ENCODE measurements at places on chromosomes 6 and 20. TPM values are rescaled to one million over a fixed set of nuclear protein-coding genes. Genes with fewer than 3 reads are reported as not detected.

DNA sequence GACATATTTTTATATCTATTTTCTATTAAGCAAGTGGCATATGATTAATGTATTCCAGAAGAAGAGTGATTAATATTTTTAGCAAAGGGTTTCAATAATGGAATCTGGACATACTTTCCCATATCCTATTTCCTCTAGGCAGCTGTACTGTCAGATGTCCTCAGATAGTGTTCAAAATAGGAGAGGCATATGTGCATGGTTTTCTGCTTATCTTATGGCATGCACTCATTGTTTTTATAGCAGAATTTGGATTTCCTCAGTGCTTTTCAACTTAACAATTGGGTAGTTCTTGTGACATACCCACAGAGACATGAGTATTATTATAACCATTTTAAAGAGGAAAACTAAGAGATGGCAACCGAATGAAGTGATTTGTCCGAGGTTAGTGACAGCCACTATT, 12.6 kb upstream of the SLC17A5 start:
- H3K4me3 ChIP-seq = no peak overlapping the region
- no peak for DNase-seq
- H3K36me3 ChIP-seq = no peaks in the 10 kb centered on the region
- no peaks in the 10 kb centered on the region for H3K27me3 ChIP-seq

- no peak overlapping the region for H3K4me3 ChIP-seq
- H3K4me1 ChIP-seq = peaks cover 13% of the 10 kb centered on the region
- H3K27ac ChIP-seq = no peak overlapping the region
- DNase-seq = no peak
These were observed 1.7 kb downstream of the BTN3A3 start for GRCh38 chr6:26441977-26442376.

The TRAPPC3L gene
- total RNA-seq = 0.06 TPM

DNA sequence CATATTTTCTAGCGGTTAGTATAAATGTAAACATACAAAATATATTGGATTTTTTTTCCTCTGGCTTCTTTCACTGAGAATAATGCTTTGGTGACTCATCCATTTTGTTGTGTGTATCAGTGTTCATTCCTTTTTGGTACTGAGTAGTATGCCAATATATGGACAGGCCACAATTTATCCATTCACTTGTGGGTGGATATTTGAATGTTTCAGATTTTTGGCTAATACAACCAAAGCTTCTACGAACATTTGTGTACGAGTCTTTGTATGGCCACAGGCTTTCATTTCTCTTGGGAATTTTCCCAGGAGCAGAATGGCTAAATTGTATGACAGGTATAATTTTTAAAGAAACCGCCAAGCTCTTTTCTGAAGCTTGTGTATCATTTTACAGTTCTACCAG, 677.5 kb downstream of the HDGFL1 start:
- no peaks in the 10 kb centered on the region for H3K27me3 ChIP-seq
- no peaks in the 10 kb centered on the region for H3K4me1 ChIP-seq
- no peak overlapping the region for H3K27ac ChIP-seq
- H3K36me3 ChIP-seq = no peaks in the 10 kb centered on the region
- DNase-seq = no peak

DNA sequence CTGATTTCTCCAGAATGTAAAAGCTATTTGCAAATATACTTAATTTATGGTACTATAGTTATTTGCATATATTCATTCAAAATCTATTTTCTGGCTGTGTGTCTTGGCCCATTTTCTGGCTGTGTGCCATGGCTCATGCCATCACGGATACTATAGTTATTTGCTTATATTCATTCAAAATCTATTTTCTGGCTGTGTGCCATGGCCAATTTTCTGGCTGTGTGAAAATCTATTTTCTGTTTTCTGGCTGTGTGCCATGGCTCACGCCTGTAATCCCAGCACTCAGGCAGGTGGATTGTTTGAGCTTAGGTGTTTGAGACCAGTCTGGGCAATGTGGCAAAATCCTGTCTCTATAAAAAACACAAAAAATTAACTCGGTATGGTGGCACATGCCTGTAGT, 28.9 kb upstream of the RIPK1 start:
- H3K4me3 ChIP-seq = no peak overlapping the region
- no peaks in the 10 kb centered on the region for H3K27me3 ChIP-seq
- no peaks in the 10 kb centered on the region for H3K4me1 ChIP-seq
- no peak for DNase-seq
- no peaks in the 10 kb centered on the region for H3K36me3 ChIP-seq
- H3K27ac ChIP-seq = no peak overlapping the region

GRCh38 chr20:36836591-36837269, 39.2 kb upstream of the TLDC2 start:
- peak overlapping the region; percentile 23 for H3K27ac ChIP-seq
- peak; percentile 34 for DNase-seq

The HSPA1L gene
- 0.87 TPM for total RNA-seq

- no peak overlapping the region for H3K27ac ChIP-seq
- no peaks in the 10 kb centered on the region for H3K27me3 ChIP-seq
- H3K4me3 ChIP-seq = no peak overlapping the region
- peaks cover 20% of the 10 kb centered on the region for H3K36me3 ChIP-seq
- no peak for DNase-seq
These were observed 65.9 kb downstream of the PHF20 start for GRCh38 chr20:35837577-35838195.

The SIRPD gene
- not detected for total RNA-seq

All from SJSA1 (cell line).